Pulmonary artery endothelial cell (primary cell): ENCODE measurements at places on chromosomes 2 and 18. TPM values are rescaled to one million over a fixed set of nuclear protein-coding genes. Genes with fewer than 3 reads are reported as not detected.

LHCGR gene
- not detected in 2 replicates for total RNA-seq

TUBA4B gene
- total RNA-seq: not detected in 2 replicates

RGPD3 gene
- 0.18 and 0.20 TPM in 2 replicates for total RNA-seq

ACVR1C gene
- total RNA-seq: 0.07 TPM in 2 replicates

ATAD2B gene
- 11.4 and 14.5 TPM in 2 replicates for total RNA-seq

PAIP2B gene
- 0.40 and 1.2 TPM in 2 replicates for total RNA-seq

TSGA10 gene
- 1.3 and 2.4 TPM in 2 replicates for total RNA-seq

BIN1 gene
- 58.2 and 60.6 TPM in 2 replicates for total RNA-seq
